Hematopoietic multipotent progenitor cell treated with erythropoietin and hydrocortisone succinate and interleukin-3 and kit ligand, for 6 days (in vitro differentiated cells): ENCODE measurements at places on chromosomes 6 and 20.

DNA sequence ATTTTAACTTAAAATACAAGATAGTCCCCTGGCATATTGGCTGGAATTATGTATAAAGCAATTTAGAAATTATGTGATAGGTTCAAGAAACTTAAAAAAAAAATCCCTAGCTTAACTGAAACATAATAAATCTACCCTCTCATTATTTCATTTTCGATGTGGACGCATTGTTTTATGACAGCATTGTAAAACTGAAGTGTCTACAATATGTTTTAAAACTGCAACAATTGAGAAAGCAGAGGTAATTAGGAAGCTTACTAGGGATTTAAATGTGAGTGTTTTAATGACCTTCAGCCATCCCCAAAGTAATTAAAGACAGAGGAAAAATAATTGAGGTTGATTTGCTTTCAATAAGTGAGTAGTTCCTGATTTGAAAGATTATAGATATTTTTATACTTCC, 776.0 kb downstream of the TBC1D32 start:
- DNase-seq = no peak

- DNase-seq = no peak
Observed at GRCh38 chr20:52649727-52650126, 322.4 kb upstream of the TSHZ2 start.

GRCh38 chr6:33621711-33622388, 728 bp downstream of the ITPR3 start:
- DNase-seq = no peak

DNA sequence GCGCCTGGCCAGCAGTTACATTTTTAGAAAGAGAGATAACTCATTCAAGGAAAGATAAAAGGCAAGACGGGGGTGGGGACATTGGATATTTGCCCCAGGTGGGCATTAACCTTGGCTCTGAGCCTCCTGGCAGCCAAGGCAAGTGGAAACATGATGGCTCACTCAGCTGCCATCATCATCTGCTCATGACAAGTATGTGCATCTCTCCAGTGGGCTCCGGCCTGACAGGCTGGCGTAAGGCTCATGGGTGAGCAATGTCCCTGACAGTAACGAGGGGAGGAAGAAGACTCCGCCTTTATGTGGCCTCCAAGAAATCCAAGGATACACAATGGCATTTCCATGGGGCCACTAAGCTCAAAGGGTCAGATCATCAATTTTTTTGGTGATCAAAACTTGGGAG, 13.3 kb downstream of the ANKRD60 start:
- no peak for DNase-seq

DNA sequence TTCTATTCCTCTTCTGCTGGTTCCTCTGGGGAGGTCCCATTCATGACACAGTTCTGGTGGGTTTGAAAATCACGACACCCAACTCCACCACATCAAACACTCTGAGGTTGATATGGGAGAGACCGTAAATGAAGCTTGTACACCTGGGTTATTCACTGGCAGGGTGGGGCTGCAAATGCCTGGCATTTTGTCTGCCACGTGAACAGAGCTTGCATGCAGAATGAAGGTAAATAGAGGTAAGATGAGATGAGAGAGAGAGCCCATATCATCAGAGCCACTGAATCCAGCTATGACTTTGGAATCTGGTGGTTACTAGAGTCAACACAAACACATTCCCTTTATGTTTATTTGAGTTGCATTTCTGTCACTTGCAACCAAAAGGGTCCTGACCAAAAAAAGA, 97.4 kb downstream of the BANF2 start:
- no peak for DNase-seq

DNA sequence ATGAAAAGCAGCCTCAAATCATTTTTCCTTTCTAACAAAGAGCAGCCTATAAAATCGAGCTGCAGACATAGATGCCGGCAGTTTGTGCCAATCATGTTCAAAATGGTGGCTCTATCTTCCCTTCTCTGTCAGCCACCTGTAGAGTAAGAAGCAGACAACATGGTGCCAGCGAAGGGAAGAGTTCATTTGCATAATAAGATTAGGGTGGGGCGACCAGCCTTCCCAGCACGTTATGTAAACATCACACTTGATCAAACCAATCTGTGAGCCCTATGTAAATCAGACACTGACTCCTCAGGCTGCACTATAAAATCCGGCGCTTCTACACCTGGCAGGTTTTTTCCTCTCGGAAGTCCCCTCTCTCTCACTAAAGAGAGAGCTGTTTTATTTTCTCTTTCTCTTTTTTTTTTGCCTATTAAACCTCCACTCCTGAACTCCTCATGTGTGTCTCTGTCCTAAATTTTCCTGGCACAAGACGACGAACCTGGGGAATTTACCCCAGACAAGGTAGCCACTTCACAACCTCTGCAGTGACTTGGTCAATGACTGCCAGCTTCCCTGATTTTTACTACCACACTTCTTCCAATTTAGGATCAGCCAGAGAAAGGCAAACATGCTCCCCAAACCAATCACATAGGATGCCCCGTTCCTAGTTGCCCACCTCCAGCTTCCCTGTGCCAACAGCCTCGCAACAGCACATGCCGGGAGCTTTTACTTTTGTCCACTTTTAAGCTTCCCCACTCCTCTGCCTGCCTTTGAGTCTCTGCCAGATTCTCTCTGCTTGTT, 12.9 kb downstream of the TPMT start:
- no peak for DNase-seq

DNA sequence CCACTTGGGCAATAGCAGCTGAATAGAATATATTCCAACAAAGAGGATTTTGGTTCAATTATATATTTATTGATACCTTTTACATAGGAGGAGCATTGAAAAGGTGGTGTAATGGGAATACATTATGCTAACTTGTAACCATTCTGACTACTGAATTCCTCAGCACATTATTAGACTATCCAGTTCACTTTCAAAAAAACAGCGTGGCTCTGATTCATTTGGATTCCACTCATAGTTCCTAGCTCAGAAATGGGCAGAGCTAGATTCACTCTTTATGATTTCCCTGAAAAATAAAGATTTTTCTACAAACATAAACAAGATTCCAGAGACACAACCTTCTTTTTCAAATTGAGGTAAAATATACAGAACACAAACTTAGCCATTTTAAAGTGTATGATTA, 9.2 kb upstream of the TRERF1 start:
- no peak for DNase-seq

DNA sequence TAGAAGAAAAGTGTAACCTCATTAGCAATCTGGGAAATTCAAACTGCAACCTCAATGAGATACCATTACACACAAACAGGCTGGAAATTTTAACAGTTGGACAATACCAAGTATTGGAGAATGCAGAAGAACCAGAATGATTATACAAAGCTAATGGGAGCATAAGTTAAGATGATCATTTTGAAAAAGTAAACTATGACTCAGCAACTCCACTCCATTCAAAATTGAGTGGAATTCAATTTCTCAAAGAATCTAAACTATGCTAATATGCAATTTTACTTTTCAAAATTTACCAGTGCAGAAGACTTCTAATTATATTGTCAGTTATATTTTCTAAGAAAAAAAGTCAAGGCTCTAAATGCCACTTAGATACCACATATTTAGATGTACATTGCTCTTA, 17.2 kb downstream of the GPLD1 start:
- no peak for DNase-seq

DNA sequence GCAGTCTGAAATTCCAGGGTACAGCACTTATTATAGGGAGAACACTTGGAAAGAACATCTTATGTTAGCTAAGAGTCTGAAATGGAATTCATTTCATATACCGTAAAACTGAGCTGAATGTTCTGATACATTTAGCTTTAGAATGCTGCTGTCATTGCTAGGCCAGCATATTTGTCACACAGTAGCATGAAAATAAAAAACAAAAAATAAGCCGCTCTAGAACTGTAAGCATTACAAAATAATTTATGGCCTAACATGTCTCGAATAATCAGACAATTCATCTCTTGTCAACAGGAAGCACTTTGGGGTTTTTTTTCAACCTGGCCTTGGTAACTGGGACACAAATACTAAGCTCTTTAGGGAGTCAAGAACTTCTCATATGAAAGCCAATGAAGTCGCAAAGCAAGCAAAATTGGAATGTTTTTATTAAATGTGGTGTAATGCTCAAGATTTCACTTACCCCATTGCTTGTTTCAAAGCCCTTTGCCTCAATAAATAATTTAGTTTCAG, 115.7 kb downstream of the PHACTR1 start:
- DNase-seq = peak; percentile 7

DNA sequence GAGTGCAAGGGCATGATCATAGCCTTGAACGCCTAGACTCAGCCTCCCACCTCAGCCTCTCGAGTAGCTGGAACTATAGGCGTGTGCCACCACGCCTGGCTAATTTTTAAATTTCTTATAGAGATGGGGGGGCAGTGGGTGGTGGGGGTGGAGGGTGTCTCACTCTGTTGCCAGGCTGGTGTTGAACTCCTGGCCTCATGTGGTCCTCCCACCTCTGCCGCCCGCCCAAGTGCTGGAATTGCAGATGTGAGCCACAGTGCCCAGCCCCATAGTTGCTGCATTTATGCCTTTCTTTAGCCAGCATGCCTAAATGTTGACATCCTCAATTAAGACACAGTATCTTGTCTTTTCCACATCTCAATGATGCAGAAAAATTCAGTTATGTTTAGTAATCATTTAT, 171.1 kb downstream of the ARID1B start:
- no peak for DNase-seq

DNA sequence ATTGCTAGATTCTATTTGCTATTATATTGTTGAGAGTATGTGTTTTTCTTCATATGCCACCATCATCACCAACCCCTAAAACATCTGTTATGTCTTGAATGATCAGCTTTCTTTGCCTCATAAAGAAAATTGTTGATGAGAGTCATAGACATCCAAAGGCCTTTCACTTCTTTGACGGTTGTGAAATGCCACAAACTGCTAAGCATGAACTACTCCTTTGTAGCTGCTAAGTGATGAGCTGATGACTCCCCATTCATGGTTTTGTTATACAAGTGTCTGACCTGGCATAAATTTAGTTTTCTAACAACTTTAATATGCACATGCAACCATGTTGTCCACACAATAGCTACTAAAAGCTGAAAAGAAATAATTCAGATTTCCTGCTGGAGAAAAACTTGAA, 684 bp upstream of the MED23 start:
- DNase-seq = no peak

DNA sequence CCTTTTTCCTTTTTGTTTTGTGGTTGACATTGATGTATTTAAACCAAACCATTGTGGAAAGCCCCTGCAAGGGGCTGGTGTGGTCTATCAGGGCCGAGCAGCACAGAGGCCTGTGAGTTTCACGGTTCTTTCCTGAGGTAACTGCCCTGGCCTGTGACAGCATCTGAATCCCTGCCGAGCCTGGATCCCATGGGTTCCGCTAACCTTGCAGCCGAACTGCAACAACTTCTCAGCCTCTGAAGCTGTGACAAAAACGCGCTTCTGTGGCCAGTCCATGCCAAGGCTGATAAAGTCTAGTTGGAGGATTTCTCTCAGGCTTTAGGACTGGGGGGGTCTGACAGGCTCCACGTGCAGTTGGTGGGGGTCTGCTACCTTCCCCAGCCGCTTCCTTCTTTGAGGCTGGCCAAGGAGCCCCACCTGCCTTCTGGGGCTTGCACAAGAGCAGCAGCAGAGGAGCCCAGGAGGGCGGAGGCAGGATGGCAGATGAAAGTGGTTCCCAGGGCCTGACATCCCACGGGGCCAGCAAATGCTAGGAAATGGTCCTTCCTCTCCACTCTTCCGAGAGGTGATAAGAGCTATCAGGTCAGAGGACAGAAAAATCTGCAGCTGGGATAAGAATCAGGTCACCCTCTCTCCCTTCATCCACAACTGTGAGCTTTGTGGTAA, 150.9 kb downstream of the PREX1 start:
- no peak for DNase-seq

DNA sequence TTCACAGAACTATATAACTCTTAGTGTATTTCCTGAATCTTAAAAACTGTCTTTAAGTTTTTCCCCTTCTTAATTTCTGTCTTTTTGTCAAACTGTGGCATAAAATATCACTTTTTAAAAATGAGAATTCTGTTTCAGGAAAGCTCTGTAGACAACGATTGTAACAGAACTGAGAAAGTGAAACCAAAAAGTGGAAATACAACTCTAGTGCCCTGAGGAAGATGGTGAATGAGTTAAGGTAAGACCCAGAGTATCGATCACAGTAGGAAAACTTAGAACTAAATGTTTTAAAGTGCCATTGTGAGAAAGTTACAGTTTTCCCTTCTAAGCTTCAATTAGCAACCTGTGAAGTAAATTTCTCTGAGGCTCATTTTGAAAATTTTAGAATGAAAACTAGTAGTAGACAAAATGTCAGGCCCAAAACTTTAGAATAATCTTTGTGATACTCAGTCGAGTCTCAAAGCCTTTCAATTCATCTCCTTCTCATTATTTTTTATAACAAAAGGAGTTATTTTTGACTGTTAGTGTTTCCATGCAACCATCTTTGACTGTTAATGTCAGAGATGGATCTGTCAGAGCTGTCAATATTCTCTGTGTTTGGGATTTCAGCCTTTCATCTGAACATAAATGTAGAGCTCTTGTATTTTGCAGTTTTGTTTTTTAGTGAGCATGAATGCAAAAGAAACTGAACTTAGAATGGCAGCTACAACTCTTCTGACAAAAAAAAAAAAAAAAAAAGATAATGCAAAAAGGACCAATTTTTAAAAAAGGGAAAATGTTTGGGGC, 19.0 kb upstream of the TRDN start:
- peak; percentile 32 for DNase-seq

- no peak for DNase-seq
Observed at GRCh38 chr20:18477821-18478220, 10.6 kb downstream of the POLR3F start.

DNA sequence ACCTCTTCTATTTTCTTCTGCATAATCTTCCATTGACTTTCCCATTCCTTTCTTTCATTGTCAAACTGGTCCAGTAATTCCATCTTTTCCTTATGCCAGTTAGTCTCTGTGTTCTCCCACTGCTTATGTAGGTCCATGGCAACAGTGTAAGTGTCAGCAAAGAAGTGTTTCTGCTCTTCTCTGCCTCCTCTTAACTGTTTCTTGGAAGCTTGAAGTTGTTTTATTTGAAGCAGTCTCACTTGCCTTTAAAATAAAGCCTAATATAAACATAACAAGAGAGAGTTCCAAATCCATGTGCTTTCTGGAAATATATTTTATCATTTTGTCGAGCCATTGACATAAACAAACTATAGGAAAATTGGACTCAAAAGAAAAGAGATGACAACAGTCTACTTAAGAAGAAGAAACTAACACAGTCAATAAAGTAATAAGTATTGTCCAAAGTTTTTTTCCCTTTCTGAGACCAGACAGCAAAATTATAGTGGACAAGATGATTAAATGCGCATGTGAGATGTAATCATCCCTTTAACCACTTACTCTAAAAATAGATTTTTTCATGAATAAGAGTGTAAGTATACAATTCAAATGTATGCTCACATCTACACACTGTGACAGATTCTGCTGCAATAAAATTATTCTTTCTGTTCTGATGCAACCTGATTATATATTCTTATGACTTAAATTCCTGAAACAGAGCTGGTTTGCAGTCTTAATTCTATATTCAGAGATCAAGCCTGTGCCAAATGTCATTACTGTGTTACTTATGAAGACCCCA, 5.2 kb downstream of the KIAA0408 start:
- DNase-seq = no peak

DNA sequence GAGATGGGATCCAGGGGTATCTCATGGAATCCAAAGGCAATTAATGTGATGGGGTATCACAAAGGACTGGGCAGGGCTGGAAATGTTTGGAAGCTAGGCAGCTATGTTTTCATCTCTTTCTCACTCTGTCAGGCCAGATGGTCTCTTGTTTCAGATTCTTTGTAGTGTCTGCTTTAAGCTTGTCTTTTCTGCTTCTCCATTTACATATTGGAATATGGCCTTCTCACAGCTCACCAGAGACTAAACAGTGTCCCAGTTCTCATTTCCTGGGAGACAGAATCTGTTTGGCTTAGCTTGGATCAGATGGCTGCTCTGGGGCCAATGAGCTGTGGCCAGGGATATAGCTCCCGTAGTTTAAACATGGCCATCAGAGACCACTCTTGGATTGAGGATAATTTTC, 78.9 kb downstream of the SLC35F1 start:
- no peak for DNase-seq
